Neural crest cell (in vitro differentiated cells): ENCODE measurements at places on chromosomes 11 and 22. TPM values are rescaled to one million over a fixed set of nuclear protein-coding genes. Genes with fewer than 3 reads are reported as not detected.

- no peaks in the 10 kb centered on the region for H3K36me3 ChIP-seq
- no peaks in the 10 kb centered on the region for H3K4me1 ChIP-seq
- H3K4me3 ChIP-seq, result no peak overlapping the region
- no peaks in the 10 kb centered on the region for H3K27me3 ChIP-seq
- no peak overlapping the region for H3K27ac ChIP-seq
Observed at GRCh38 chr22:35721960-35722359, 4.3 kb downstream of the APOL5 start.

The GAL3ST1 gene
- total RNA-seq, result 7.3 and 8.8 TPM in 2 replicates

DNA sequence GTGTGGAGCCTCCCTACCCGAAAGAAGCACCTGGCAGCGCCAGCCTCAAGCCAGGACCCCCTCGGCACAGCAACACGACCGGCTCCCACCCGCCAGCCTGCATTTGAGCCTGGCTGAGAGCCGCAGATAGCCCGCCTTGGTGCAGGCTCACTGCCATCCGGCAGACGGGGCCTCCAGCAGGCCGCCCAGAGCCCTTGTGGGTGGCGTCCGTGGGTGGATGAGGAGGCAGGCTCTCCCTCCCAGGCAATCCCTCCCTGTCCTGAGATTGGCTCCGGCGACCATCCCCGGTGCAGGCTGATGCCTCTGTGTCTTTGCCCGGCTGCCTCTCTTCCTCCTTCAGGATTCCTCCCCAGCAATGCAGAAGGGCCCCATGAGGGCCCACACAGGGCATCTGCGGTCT is 1527.9 kb downstream of the BRD1 start:
- H3K4me1 ChIP-seq, result no peaks in the 10 kb centered on the region
- H3K36me3 ChIP-seq, result no peaks in the 10 kb centered on the region
- no peak overlapping the region for H3K27ac ChIP-seq
- no peak for DNase-seq
- no peaks in the 10 kb centered on the region for H3K27me3 ChIP-seq

The DDTL gene
- total RNA-seq, result not detected in 2 replicates
